SIG-M5 (cell line): ENCODE measurements at places on chromosomes 4 and X.

GRCh38 chrX:7233580-7234406, 85.8 kb upstream of the PUDP start:
- DNase-seq: no peak

- DNase-seq: no peak
Measured at GRCh38 chr4:1567808-1568581, 116.1 kb downstream of the FAM53A start.

DNA sequence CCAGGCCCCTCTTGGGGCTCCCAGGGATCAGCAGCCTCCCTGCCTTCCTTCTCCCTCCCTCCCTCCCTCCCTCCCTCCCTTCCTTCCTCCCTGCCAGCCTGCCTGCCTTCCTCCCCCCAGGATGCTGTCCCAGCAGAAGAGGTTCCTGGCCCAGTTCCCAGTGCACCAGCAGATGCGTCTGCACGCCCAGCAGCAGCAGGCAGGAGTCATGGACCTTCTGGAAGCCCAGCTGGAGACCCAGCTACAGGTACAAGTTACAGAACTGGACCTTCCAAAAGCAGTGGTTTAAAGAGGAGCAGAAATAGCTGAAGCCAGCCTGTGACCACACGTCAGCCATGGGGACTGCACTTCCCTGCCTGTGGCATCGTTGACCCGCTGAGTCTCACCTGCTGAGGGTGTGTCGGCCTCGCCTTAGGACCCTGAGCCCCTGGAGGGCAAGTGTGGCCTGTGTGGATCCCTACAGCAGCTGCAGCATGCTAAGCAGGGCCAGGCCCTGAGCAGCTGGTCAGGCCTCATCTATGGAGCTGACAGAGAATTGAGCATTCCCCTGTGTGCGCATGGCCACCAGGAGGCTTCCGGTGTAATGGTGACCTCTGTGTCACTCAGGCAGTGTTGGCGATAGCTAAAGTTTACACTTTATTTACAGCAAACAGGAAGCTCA, 84.7 kb downstream of the CRMP1 start:
- DNase-seq: no peak

- DNase-seq: no peak
Measured at GRCh38 chr4:158255727-158256324, 45.5 kb downstream of the TMEM144 start.

GRCh38 chr4:7434766-7435150, at the start of gene PSAPL1:
TSS of gene PSAPL1 (minus strand) at chr4:7434930. CDS start at chr4:7434879, 51 bp downstream.
- no peak for DNase-seq

- DNase-seq: no peak
Measured at GRCh38 chr4:176011529-176011928, 54.1 kb upstream of the WDR17 start.

GRCh38 chrX:108250654-108251579, 159.3 kb downstream of the ATG4A start:
- no peak for DNase-seq

DNA sequence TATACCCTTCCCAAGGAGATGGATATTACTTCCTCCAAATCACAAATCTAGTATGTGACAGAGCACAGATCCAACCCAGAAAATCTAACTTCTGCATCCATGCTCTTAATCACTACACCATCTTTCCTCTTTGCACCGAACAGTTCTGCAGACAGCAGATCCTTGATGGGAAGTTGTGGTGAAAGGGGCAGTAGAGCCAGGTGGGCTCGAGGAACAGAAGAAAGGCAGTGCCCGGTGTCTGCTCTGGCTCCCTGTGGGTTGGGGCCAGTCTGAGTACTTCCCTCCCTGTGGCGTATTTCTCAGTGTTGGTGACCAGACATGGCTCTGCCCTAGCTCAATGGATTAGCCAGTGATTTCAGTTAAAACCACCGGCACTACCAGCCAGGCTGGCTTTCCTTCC, 15.3 kb downstream of the HOPX start:
- no peak for DNase-seq

GRCh38 chrX:70168238-70169188, 8.8 kb upstream of the DGAT2L6 start:
- no peak for DNase-seq

- DNase-seq: no peak
Measured at GRCh38 chr4:86033171-86033570, 326.7 kb downstream of the MAPK10 start.

DNA sequence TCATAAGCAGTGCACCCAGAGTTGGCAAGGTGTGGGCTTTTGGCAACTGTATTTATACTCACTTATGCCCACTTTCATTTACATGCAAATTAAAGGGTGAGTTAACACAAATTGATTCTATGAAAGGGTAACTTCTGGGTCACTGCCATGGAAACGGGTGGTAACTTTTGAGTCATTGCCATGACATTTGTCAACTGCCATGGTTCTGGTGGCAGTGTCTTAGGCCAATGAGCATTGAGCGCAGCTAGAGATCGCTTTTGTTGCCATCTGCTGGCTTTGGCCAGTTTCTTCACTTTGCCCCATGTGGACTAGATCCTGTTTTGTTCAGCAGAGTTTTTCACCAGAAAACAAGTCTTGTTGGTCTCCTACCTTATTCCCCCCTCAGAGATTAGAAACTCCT, 170.8 kb upstream of the NUDT6 start:
- no peak for DNase-seq

DNA sequence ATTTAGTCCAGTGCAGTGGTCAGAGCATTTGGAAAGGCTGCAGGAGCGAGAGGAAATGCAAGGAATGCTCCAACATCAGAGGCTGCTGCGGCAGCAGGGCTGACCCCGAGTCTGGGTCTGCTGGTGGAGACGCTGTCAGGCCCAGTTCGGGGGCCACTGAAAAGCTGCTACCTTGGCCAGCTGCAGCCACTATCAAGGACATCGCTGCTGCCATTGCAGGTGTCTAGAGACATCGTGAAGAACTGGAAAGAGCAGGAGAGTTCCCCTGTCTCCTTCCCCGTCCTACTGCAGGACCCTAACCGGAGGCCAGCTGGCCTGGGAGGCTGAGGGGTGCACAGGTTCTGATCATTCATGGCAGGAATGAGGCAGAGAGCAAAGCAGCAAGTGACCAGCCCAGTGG, 29.5 kb upstream of the GPR78 start:
- no peak for DNase-seq

- no peak for DNase-seq
Measured at GRCh38 chr4:64582492-64582891, 173.2 kb upstream of the TECRL start.

DNA sequence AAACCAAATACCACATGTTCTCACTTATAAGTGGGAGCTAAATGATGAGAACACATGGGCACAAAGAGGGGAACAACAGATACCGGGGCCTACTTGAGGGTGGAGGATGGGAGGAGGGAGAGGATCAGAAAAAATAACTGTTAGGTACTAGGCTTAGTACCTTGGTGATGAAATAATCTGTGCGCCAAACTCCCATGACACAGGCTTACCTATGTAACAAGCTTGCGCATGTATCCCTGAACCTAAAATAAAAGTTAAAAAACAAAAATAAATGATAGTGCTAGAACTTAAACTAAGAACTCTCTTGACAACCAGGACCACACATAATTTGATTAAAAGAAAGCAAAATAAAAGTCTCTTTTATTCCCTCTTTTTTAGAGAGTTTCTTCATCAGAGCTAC, 150.6 kb downstream of the CHIC2 start:
- DNase-seq: no peak

DNA sequence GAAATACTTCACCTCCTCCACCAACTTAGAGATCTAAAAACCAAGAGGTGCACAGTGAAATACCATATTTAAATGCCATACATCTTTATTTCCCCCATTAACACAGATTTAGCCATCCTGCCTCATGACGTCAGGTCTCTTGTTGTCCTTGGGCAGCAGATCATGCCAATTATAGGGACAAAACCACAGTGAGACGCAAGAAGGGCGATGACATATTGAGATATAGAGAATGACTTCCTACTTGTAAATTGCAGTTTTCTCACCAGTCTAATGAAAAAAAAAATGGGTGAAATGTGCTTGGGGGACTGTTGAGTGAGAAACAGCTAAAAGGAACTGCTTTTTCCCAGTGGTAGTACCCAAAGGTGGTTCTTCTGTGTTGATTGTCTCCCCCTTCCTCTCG, 24.3 kb downstream of the RS1 start:
- DNase-seq: no peak

- DNase-seq: no peak
Measured at GRCh38 chr4:168805341-168805740, 204.7 kb downstream of the CBR4 start.

DNA sequence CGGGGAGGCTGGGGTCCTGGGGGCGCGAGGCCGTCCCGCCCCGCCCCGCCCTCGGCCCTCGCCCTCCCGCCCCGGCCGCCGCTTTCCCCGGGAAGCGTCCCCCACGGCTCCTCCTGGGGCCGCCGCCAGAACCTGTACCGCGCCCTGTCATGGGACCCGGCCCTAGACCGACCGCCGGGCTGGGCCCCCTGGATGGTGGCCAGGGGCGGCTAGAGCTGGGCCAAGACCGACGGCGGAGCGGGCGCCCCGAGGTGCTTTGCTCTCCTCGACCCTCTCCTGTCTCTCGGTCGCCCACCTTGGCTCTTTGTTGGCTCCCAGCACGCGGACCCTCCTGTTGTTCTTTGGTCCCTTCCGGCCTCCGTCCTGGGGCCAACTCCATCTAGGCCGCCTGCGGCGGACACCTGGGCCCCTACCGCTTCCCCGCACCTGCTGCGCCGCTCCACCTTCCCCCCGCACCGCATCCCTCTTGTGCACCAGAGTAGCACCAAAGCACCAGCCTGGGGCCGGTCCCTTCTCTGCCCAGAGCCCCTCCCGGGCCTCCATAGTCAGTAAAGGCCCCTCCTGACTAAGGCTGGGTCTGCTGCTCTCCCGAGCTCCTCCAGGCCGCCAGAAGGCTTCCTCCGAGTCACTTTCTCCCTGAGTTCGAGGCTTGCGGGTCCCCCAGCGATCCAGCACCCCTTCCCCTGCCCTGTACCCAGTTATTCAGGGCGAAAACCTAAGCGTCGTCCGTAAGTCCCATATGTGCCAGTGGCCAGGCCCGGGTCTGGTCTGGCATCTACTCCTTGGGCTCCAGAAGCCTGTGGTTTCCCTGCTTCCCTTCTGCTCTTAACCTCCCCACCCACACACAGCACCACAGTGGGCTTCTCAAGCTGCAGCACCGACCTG, 587 bp downstream of the TACC3 start:
- no peak for DNase-seq

DNA sequence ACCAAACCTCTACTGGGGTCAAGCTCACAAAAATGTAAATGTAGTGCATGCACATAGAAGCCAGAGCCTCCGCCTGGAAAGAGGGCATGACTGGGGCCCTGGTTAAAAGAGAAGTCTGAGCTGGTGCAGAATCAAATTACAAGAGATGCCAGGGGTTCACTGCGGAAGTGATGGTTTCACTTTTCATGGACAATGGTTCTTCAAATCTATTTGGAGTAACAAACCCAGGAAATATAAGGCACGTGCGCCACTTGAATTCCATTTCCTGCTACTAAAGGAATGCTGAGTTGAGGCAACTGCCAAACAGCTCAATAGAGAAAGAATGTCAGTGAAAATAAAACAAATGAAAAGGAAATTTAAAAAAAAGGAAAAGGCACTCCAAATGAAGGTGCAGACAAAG, 79.8 kb downstream of the FUNDC1 start:
- no peak for DNase-seq

- no peak for DNase-seq
Measured at GRCh38 chr4:185863946-185864345, 52.0 kb upstream of the SORBS2 start.

- no peak for DNase-seq
Measured at GRCh38 chrX:76433219-76433618, 5.7 kb downstream of the MAGEE1 start.
